Stimulated activated CD8-positive, alpha-beta memory T cell treated with anti-CD3 and anti-CD28 coated beads, Interleukin-2, amount 100 ng/mL, for 1 hour (primary cell): ENCODE measurements at places on chromosomes 4 and X.
A peak's percentile ranks its signal among the peaks of the same experiment; 100 is the strongest.

DNA sequence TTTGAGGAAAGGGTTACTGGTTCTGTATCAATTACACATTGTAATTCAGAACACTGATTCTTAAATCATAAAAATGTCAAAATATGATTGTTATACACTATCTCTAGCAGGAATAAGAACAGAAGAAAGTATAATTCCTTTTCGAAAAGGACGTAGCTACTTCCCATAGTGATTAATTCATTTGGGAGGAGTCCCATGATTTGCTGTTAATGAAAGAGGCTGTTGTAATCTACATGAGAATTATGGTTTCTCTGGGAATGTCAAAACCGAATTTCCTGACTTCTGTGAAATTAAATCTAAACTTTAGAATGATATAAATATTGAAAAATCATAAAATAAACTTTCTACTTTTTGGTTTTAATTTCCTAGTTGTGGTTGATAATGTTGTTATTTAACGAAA, 191.1 kb upstream of the ETNPPL start:
- DNase-seq = no peak

DNA sequence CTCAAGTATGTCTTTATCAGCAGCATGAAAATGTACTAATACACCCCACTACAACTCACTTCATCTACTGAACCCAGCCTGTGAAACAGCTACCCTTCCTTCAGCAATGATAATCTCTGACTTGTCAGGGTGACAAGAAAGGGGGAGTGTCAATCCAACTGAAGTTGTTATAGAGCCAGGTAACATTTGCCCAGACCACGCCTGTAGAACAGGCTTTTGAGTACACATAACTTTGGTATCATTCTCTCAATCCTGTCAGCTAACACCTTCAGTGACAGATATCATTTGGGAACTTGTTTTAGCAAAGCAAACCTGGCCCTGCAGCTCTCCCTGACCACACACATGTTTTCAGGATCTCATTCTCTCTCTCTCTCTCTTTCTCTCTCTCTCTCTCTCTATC, 592.2 kb downstream of the SMARCA1 start:
- no peak for DNase-seq

DNA sequence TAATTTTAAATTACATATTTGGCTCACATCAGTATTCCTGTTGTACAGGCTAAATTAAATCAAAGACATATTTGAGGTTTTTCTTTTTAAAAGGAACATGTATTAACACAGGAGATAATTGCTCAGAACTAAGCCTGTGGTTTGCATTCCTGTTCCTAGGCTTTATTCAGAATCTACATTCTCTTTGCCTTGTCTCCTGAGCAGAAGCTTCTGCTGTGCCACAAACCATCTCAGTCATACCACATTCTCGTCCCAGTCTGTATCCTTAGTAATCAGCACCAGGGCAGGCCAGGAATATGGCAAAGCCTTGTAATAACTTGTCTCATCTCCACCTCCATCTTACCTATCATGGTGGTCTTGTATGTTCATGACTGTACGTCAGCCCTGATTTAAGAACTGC, 162.8 kb downstream of the ARHGAP24 start:
- DNase-seq = no peak

DNA sequence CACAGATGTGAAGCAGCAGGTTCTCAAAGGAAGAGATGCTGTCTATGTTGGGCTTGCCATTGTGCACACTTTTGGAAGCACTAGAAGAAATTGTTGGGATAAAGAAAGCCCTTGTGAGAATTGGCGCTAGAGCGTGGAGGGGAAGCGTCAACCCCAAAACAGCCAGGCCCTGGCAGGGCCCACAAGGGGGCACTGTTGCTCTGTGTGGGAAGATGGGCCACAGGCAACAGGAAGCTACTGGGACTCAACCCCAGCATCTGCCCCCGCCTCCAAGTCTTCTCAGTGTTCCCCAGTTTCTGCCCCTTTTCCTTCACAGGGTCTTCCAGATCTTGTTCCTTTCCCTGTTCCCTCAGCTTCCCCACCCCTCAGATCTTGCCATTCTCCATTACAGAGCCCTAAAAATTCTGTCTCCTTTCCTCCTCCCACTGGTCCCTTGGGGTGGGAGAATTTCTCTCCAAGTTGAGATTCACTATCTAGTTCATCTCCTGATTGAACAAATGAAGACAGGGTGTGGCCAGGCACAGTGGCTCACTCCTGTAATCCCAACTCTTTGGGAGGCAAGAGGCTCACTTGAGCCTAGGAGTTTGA, 85.5 kb downstream of the STARD8 start:
- peak; percentile 6 for DNase-seq

GRCh38 chr4:56821381-56822243, at the start of gene SPINK2:
TSS of gene SPINK2 (minus strand) at chr4:56821701. CDS start at chr4:56821662, 39 bp downstream.
- peak; percentile 15 for DNase-seq
